Colonic mucosa (tissue), 4 donors: ENCODE measurements at places on chromosomes 16 and 17.

DNA sequence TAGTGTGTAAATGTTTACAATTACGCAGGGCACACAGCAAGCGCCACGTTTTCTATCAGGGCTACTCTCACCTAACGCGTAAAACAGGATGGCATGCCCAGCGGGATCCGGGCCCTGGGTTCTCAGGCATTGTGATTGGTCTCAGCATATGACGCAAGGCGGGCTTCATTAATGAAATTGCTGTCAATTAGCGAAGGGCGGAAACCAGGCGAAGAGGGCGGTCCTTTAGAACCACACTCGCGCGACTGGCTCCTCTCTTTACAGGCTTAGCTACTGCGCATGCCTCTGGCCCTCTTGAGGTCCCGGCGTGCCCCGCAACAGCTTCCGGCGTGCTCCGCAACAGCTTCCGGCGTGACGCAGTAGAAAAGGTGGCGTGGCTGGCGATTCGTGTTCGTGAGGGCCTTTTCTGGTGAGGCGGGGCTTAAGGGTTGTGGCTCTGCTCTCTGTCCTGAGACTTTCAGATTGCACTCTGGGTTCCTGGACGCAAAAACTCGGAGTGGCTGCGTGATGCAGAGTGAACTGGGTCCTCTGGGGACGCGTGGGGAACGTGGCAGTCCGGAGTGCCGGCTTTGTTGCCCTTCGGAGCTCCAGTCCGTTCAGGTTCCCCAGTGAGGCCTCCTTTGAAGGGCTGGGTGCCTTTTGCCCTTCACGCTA is 9.2 kb downstream of the OR2C1 start:
- DNase-seq = peak; percentile 91

- no peak for DNase-seq
These were observed 217.9 kb upstream of the CIBAR2 start for GRCh38 chr16:85330006-85330693.

DNA sequence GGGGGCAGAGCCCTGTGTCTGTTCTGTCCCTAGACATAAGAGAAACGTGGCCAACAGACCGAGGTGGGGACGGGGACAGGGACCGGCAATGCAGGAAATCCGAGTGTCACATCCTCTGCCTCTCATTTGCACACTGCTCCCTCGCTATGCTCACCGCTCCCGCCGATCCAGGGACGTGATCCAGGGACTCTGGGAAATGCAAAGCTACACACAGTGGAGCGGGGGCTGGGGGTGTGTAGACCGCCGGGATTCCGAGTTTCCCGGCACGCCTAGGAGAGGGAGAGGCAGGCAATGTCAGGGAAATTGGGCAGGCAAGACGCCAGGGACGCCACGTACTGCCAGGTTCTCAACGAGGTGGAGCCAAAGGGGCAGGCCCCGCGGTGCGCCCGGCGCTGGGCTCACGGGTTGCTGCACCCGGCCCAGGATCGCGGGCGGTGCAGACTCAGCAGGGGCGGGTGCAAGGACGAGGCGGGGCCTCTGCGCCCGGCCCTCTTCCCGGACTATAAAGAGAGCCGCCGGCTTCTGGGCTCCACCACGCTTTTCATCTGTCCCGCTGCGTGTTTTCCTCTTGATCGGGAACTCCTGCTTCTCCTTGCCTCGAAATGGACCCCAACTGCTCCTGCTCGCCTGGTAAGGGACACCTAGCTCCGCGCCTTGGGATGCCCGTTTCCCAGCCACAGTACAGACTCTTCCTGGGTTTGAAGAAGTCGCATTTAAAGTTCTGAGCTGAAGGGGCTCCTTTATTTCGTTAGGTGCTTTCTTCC is at the start of gene MT1X:
Gene MT1X, plus strand, starts transcription at position 532 of the 764 bp plus-strand sequence. Its CDS starts 71 bp downstream, at position 603.
- DNase-seq = peak; percentile 93

- no peak for DNase-seq
These were observed 197.7 kb upstream of the GSE1 start for GRCh38 chr16:85415196-85416090.

GRCh38 chr17:44930667-44931066 is 15.4 kb upstream of the GFAP start:
- no peak for DNase-seq

DNA sequence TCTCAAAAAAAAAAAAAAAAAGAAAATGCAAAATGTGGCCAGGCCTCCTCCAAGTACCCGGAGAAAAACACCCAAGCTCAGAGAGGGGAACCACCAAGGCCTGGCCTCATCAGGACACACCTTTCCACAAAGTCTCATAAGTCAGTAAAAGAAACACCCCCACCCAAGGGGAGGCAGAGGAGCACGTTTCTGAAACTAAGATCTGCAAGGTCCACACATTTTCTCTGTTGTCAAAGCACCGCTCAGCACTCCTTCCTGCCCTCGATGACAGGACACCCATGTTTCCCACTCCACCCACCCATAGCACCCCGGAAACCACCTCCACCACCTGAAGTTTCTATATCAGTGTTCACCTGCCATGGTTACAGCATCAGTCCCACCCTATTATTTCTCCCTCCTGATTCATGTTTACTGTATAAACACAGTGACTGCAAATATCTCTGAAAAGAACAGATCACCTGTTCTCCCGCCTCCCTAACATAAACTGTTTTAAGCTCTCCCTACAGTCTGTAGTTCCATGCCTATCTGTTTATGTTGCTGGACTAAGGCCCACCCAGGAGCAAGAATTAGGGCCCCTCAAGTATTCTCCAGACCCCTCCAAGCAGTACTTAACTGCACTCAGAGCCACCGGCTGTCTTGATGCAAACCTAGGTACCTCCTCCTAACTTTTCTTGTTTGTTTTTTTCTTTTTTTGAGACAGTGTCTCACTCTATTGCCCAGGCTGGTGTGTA is 2.0 kb downstream of the CORO7 start:
- no peak for DNase-seq

DNA sequence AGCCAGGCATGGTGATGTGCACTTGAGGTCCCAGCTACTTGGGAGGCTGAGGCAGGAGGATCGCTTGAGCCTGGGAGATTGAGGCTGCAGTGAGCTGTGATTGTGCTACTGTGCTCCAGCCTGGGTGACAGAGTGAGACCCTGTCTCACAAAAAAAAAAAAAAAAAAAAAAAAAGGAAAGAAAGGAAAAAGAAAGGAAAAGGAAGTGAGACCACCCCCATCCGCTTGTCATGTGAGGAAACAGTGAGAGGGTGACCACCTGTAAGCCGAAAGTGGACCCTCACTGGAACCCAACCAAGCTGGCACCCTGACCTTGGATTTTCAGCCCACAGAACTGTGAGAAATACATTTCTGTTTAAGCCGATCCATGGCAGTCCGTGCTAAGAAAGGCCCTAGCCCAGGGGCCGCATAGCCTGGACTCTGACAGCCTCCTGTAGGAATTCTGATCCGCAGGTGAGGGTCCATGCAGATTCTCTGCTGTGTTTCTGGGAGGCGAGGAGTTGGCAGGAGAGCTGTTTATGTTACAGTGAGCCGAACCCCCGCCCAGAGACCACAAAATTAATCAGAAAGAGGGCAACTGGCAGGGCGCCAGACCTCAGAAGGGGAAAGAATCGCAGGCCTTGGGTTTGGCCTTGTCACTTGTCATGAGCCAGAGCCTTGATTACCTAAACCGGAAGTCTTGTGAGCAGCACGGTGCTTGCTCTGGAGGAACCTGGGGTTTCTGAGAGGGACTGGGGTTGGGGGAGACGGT is 945 bp downstream of the SGSH start:
- DNase-seq = peak; percentile 81

DNA sequence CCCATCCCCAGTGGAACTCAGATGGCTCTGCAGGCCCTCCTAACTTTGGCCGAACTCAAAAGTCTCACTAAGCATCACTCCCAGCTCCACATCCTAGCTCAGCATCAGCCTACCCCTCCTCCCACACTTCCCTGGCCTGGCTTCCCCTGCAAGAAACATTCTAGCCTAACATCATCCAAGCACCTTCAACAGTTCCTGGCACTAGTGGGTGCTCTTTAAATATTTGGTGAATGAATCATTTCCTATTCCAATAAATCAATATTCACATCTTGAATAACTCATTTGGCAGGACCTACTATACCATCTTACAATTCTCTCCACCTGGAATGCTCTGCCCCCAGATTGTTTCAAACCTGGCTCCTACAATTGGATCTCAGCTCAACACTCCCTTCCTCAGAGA is 11.0 kb upstream of the BBS2 start:
- DNase-seq = no peak

DNA sequence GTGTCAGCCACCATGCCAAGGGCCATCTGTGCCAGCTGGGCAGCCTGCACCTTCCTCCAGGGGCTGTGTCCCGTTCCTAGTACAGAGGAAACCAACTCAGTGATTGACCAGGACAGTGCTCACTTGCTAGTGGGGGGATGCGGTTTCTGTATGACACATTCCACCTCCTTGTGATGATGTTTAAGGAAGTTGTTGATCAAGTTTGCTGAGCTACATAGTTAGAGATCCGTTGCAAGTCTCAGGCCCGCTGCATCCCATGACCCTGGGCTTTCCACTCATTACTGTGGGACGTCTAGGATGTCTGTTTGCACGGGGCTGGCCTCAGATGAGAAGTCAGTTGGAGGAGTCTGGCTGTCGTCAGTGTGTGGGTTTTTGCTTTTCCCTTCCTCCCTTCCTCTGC is 33.6 kb downstream of the RNF213 start:
- peak; percentile 34 for DNase-seq

GRCh38 chr16:30556125-30556473 is 2.1 kb downstream of the ZNF764 start:
- peak; percentile 50 for DNase-seq

GRCh38 chr17:76262732-76263344 is 2.3 kb upstream of the UBALD2 start:
- DNase-seq = peak; percentile 82

- DNase-seq = no peak
These were observed 113.5 kb upstream of the PLCG2 start for GRCh38 chr16:81665588-81665987.

DNA sequence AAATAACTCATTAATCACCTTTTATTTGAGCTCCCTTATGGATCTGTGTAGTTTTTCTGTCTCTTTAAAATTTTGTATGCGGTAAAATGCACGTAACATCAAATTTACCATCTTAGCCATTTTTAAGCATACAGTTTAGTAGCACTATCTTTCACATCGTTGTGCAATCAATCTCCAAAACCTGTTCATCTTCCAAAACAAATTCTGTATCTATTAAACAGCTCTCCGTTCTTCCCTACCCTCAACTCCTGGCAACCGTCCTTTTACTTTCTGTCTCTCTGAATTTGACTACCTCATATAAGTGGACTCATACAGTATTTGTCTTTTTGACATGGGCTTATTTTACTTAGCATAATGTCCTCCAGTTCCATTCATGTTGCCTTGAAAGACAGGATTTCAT is 100.5 kb downstream of the NF1 start:
- DNase-seq = no peak

- DNase-seq = no peak
These were observed 1.3 kb downstream of the PLCG2 start for GRCh38 chr16:81780350-81780749.

GRCh38 chr16:29290631-29291247 is 115.8 kb downstream of the NPIPB11 start:
- peak; percentile 98 for DNase-seq

DNA sequence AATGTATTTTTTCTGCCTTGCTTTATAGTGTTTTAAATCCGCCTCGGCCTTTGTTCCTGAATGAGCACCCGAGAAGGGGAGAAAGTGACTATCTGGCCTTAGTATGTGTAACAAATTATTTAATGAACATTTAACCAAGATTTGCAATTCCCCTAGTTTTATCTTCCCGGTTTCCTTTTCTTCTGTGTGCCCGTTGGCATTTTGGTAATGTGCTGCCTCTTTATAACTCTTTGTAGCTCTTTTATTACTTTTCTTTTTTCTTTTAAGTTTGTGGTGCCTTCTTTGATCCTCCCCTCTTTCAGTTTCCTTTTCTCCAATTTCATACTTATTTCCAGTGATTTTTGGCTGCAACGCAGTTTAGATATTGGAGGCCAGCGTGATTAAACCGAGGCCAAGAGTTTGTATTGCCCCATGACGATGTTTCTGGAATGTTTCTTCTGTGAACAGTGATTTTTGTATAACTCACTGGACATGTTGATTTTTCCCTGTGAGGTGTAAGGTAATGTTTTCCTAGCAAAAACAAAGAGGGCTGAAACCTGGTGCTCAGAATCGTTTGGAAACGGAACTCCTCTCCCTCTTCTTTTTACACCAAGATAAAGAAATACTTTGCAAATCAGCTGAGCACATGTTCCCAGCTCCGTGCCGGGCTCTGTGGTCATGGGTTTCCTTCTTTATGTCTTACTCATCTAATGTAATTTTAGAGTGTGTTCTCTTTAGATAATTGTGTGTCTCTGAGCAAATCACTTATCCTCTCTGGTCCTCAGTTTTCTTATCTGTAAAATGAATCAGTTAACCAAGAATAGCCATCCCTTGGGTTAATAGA is 344.3 kb downstream of the WWOX start:
- no peak for DNase-seq
